ENCODE measurements at places on chromosomes 12 and 14. TPM values are rescaled to one million over a fixed set of nuclear protein-coding genes. Genes with fewer than 3 reads are reported as not detected.
A peak's percentile ranks its signal among the peaks of the same experiment; 100 is the strongest.

Gene FIGNL2
- 0.13 TPM for total RNA-seq

Gene INSM2
- total RNA-seq = not detected

Gene HVCN1
- 7.9 TPM for total RNA-seq

- ATAC-seq = no peak
Measured at GRCh38 chr12:24853588-24853987, 95.3 kb downstream of the BCAT1 start.

DNA sequence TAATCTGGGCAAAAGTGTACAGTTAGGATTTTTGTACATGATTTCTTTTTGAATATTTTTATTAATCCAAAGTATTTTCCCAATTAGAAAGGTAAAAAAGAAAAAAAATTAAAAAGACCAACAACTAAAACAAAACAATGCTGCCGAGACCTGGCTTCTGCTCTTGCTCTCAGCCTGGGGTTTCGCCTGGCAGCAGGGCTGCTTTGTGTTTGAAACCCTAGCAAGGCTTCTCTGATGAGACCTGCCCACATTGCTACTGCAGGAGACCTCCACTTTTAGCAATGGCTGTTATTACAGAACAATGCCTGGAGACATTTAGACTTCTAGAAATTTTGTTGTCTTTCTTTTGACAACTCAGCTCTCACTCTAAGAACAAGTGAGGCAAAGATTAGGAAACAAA lies 1153.0 kb upstream of the TMEM132C start:
- ATAC-seq = no peak

DNA sequence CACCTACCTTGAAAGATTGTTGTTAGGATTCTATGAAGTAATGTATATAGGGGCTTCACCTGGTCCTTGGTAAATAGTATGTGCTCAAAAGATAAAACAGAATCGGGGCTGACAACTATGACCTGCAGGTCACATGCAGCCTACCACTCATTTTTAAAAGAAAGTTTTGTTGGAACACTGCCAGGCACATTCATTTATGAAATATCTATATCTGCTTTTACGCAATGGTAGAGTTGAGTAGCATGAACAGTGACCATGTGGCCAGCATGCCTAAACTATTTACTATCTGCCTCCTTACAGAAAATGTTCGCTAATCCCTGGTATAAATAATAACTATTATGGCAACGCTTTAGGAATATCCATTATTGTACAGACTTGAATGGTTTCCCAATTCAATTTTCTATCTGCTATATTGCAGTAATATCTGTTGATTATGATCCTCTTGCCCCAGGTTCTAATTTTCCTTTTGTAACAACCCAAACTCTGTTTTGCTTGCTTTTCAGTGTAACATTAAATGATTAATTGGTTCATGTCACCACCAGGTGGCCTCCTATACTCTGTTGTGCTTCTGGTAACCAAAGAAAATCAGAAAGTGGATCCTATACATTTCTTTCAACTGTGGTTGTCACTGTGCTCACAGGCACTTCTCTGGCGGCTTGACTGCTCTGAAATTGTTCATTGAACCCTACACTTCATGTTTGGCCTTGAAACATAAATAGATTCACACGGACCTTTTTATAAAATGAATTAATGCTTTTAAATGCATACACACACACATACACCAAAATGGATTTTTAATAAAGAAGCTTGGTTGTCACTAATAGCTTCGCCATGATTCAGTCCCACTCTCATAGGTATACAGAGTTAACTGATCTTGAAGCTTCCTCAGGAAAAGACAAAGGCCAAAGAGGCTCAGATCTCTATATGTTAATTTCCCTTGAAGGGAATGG lies 227.7 kb upstream of the NPAS3 start:
- peak; percentile 14 for ATAC-seq

DNA sequence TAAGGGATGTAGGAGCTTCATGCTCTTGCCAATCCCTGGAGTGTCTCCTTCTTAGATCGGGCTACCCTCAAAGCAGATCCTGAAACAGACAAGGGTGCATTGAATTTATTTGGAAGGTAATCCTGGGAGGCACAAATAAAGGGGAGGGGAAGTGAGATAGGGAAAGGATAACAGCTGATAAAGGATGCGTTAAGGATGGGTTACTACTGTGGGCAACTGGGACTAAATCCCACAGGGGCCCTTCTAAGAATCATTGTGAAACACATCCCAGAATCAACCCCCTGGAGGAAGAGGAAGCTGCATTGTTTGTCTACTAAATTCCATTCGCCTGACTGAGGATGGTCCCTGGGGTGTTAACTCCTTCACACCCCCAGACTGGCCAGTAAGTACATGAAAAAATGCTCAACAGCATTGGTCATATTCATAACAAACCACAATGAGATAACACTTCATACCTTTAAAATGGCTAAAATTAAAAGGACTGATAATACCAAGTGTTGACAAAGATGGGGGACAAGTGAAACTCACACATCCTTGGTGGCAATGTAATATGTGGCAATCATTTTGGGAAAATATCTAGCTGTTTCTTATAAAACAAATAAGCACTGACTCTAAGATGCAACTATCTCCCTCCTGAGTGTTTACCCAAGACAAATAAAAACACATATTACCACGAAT lies 37.0 kb upstream of the CMKLR1 start:
- ATAC-seq = no peak

DNA sequence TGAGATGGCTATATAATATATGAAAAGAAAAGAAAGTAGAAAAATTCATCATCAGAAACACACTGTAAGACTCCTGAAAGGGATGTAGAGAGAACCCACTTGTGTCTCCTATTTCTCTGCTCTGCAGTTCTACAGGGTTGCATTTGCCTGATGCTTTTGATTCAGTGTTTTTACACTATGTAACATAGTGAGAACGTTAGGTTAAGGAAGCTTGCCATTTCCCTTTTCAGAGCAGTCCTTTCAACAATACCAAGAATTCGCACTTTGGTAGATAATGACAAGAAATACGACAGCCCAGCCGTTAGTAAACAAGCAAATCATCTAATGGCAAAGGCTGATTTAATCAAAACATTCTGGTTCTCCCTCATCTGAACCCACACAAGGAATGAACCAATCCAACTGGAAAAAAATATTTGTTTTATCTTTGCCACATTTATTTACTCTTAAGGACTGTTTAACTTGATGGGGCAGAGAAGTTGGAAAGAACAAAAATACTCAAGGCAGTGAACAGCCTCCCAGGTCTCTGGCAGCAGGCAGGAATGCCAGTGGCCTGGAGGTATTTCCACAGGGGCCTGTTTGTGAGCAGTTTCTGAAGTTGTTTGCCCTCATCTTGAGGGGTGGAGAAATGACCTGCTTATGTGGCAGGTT lies 30.8 kb upstream of the SOCS2 start:
- ATAC-seq = no peak

Measured in gastroesophageal sphincter (tissue), 4 donors.